ENCODE measurements at places on chromosomes 7 and 10. TPM values are rescaled to one million over a fixed set of nuclear protein-coding genes. Genes with fewer than 3 reads are reported as not detected.
A peak's percentile ranks its signal among the peaks of the same experiment; 100 is the strongest.

- no peak overlapping the region for H3K27ac ChIP-seq
- H3K4me3 ChIP-seq, result no peak overlapping the region
- no peaks in the 10 kb centered on the region for H3K27me3 ChIP-seq
These were observed 105.7 kb downstream of the RPS24 start for GRCh38 chr10:78139341-78139740.

GRCh38 chr10:30775779-30776591 lies 146.4 kb upstream of the LYZL2 start:
- no peaks in the 10 kb centered on the region for H3K27me3 ChIP-seq
- no peaks in the 10 kb centered on the region for H3K36me3 ChIP-seq
- H3K4me1 ChIP-seq, result peaks cover 5% of the 10 kb centered on the region
- no peak overlapping the region for H3K4me3 ChIP-seq
- no peak for DNase-seq
- H3K27ac ChIP-seq, result peak overlapping the region; percentile 61

DNA sequence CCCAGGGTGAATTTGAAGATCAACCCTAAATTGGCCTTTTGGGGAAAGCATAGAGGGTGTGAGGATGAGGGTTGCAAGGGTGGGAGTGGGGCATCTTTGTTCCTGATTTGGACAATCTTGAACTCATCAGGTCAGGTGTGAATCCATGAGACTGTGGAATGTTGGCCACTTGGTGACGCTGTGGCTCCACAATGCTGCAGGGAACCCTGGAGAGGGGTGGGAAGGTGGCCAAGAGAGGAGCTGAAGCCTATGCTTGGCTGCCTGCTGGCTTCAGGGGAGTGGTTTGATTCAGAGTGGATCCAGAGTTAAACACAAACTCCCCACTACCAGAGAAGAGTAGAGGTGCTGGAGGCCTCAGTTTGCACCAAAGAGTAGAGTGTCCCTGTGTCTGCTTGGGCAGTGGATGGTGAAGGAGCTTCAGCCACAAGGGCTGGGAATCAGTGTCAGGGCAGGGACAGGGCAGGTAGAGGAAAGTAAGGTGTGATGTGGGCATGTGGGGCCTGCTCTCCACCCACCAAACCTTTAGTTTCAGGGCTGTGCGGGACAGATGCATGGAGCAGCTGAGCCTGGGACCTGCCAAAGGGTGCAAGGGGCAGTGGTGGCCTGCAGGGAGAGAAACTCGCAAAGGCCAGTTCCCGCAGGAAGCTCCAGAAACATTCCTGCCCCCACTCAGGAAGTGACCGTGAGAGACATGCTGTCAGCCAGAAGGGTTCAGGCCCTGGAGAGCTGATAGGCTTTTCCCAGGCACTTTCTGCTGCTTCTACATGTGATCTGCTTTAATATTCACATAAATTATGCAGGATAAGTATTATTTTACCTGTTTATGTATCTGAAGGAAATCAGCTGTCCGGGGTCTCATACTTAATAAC lies 81.0 kb upstream of the PRSS58 start:
- no peaks in the 10 kb centered on the region for H3K36me3 ChIP-seq
- no peak overlapping the region for H3K27ac ChIP-seq
- DNase-seq, result no peak
- no peaks in the 10 kb centered on the region for H3K27me3 ChIP-seq
- no peak overlapping the region for H3K4me3 ChIP-seq
- H3K4me1 ChIP-seq, result no peaks in the 10 kb centered on the region

GRCh38 chr10:64855941-64856340 lies 1334.7 kb downstream of the REEP3 start:
- H3K36me3 ChIP-seq, result no peaks in the 10 kb centered on the region
- H3K27me3 ChIP-seq, result no peaks in the 10 kb centered on the region
- no peak overlapping the region for H3K4me3 ChIP-seq
- no peaks in the 10 kb centered on the region for H3K4me1 ChIP-seq
- no peak overlapping the region for H3K27ac ChIP-seq

GRCh38 chr10:58209669-58210068 lies 58.0 kb downstream of the IPMK start:
- H3K27ac ChIP-seq, result no peak overlapping the region
- DNase-seq, result no peak
- no peaks in the 10 kb centered on the region for H3K36me3 ChIP-seq

- no peaks in the 10 kb centered on the region for H3K4me1 ChIP-seq
- no peak overlapping the region for H3K27ac ChIP-seq
- no peak overlapping the region for H3K4me3 ChIP-seq
- DNase-seq, result no peak
These were observed 884.9 kb upstream of the ZNF722 start for GRCh38 chr7:63113713-63114285.

DNA sequence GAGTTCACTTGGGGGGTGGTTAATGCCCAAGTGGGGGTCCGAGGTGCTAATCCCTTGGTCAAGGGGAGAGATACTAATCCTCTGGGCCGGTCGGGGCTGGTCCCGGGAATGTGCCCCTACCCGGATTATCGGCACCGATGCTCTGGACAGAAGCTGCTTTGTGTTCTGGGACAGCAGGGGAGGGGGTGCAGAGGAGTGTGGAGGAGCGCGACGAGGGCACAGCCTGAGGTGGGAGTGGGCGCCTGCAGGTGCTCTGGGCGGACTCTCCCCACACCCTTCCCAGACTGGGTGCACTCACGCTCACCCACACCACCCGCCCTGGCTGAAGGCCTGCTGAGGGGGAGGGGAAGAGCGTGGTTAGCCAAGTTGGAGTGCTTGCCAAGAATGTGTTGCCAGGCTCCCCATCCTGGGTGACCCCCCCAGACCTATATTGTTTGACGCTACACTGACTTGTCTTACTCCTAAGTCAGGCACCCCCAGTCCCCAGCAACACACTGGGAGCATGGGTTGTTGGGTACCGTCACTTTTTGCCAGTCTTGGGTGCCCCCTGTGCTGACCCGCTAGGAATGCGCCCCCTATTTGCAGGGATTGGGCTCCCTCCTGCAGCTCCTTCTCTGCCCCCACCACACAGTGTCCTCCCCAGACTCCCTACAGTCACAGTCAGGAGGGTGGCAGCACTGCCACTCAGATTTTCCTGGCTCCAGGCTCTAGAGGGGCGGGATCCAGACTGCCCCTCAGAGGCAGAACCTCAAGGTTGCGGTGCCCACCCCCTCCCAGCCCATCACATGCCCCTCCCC lies 1.2 kb downstream of the SLC4A2 start:
- peak overlapping the region; percentile 85 for H3K27ac ChIP-seq
- H3K4me1 ChIP-seq, result peaks cover 60% of the 10 kb centered on the region
- peak overlapping the region; percentile 76 for H3K4me3 ChIP-seq

DNA sequence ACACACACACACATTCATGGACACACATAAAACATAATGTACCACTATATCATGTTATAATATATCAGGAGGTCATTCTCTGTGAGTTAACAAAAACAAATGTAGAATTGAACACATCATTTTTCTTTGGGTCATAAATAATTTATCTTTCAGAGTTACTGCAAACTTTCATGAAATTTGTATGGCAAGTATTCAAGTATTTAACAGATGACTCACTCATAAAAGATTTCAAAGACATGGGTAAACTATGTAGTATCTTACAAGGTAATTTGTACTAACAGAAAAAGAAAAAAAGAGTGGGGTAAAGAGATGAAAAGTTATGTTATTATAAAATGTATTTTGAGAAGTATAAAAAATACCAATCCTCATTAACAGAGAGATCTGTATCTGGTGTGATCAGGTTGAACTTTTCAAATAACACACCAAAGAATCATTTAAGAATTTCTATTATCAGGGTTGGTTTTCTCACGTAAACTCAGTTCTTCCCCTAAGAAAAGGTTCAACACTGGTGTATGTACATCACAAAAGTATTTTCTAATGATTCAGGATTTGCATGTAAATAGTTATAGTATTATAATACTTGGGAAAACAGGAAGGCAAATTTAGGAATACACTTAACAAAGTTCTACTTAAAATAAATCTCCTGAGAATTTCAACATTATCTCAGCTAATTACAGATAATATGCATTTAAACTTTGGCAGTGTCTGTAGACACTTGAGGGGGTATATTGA lies 933.1 kb upstream of the LRRN3 start:
- DNase-seq, result no peak
- H3K27ac ChIP-seq, result no peak overlapping the region
- H3K4me3 ChIP-seq, result no peak overlapping the region
- no peaks in the 10 kb centered on the region for H3K4me1 ChIP-seq
- H3K27me3 ChIP-seq, result no peaks in the 10 kb centered on the region

GRCh38 chr7:127983804-127984332 lies 47.4 kb downstream of the LRRC4 start:
- no peak for DNase-seq
- H3K36me3 ChIP-seq, result no peaks in the 10 kb centered on the region
- no peaks in the 10 kb centered on the region for H3K27me3 ChIP-seq
- no peak overlapping the region for H3K4me3 ChIP-seq
- peaks cover 10% of the 10 kb centered on the region for H3K4me1 ChIP-seq

DNA sequence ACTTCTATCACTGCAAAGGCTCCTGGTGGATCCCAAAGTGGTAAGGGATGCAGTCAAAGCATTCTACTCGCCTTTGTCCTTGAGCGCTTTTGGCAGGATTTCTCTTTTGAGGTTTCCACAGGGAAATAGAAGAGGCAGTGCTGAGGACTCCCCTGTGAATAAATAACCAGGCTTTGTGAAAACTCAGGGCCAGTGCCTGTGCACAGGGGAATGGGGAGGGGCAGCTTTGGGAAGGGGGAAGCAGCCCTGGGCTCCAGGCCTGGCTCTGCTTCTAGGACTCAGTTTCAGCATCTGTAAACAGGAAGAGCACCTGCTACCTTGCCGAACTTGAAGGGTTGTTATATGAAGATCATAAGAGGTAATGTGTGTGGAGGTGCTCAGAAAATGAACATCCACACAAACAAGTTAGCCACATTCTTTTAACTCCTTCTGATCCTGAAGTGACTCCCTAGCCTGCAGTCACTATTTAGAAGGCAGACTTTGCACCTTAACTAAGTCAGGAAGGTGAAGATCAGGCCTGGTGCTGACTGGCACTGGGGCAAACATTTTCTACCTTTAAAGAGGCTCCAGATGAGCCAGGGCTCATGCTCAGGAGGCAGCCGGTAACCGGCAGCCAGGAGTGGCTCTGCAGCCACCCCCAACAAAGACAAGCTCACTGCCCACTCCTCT lies 22.5 kb upstream of the MMP21 start:
- H3K36me3 ChIP-seq, result peaks cover 6% of the 10 kb centered on the region
- no peak overlapping the region for H3K27ac ChIP-seq
- no peak overlapping the region for H3K4me3 ChIP-seq
- DNase-seq, result no peak
- H3K4me1 ChIP-seq, result no peaks in the 10 kb centered on the region

GRCh38 chr7:2834748-2835441 lies 9.2 kb downstream of the GNA12 start:
- no peaks in the 10 kb centered on the region for H3K36me3 ChIP-seq
- no peak for DNase-seq
- no peaks in the 10 kb centered on the region for H3K27me3 ChIP-seq
- H3K4me3 ChIP-seq, result no peak overlapping the region
- no peak overlapping the region for H3K27ac ChIP-seq

NACAD gene
- total RNA-seq, result 0.04 TPM

KCNIP2 gene
- total RNA-seq, result not detected

TMEM236 gene
- total RNA-seq, result 0.76 TPM

KIAA1549 gene
- total RNA-seq, result 0.18 TPM

ZNF488 gene
- total RNA-seq, result 0.29 TPM
